ENCODE measurements at places on chromosomes 3 and 15.

GRCh38 chr3:115595611-115596275 is 27.6 kb upstream of the GAP43 start:
- no peak for DNase-seq

DNA sequence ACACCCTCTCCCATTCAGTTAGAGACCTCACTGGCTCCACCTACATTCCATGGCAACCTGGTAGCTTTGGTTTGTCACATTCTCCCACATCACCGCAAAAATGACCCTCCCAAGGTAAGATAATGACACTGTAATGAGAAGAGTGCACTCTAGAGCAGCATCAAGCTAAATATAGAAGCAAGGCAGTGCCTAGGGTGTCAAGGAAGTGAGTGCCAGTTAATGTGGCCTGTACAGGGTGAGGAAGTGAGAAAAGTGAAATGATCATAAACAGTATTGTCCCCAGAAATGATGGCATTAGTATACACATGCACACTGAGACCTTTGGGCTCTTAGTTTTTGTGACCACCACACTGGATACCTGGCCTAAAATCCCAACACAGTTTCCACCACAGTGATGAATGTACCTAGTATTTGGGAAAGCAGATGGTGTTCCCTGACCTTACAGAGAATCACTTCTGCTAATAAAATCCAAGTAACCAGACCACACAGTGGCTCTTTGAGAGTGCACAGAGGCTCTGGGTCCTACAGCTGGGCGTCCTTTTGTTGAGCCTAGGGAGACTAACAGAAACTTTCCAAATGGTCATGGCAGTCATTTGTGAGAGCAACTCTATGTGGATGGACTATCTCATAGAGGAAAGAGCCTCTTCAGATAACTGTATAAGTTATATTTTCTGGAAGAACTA is 106.6 kb downstream of the ARPP21 start:
- no peak for DNase-seq

- no peak for DNase-seq
Measured at GRCh38 chr3:107958146-107958545, 132.7 kb downstream of the CD47 start.

- no peak for DNase-seq
Measured at GRCh38 chr3:21484057-21484827, 266.8 kb downstream of the ZNF385D start.
